ENCODE measurements at places on chromosomes 1 and 21.

GRCh38 chr1:54377040-54377691, 29.0 kb downstream of the SSBP3 start:
- DNase-seq, result no peak

- no peak for DNase-seq
Measured at GRCh38 chr1:219905524-219905923, 22.8 kb downstream of the SLC30A10 start.

DNA sequence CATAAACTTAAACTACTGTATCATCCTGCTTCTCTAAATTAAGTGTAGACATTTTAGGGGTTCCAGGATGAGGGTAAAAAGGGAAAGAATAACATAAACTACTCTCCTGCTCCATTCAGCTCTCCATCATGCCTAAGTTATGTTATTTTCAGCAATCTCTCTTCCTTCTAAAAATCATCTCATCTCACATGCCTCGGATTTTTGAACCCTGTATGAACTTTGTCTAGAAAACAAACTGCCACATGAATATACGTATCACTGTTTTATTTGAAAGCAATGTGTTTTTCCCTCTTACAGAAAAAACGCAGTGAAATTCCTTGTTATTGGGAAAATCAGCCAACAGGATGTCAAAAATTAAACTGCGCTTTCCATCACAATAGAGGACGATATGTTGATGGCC, 32.6 kb downstream of the ZBED6 start:
- no peak for DNase-seq

DNA sequence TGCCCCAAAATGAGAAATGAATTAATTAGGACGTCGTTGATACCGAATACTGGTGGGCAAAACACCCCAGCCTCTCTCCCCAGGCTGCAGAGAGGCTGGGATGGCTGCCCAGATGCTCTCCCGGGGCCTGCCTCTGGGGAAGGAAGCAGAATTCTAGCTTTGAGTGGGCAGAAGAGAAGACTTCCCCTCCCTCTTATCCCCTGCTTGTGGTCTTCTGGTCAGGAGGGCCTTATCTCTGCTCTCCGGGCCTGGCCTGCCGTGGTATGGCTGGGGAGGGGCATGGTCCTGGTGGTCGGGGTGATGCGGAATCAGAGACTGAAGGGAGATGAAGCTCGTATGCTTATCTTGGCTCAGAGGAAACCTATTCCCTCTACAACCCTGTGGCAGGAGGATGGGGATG, 9.8 kb upstream of the CSF3R start:
- DNase-seq, result no peak

DNA sequence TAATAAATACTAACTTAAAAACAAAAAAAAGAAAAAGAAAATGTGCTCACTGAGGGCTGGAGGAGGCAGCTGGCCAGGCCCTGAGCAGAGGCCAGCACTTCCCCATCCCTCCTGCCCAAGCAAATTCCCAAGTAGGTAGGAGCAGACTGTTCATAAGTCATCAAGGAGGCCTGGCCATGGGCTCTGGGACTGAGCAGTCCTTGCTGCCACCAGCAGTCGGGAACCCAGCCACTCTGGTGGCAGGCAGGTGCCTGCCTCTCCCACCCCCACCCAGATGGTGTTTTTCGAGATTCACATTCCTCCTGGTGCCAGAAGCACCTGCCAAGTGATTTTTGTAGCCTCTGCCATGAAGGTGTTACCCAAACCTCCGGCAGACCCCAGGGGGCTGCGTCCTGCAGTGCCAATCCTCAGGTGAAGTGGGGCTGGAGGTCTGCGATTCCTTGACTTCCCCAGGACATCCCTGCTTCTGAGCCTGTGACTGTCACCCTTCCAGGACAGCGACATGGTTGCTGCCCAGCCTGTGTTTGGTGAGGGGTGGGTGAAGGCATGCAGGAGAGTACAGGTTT, 204.2 kb upstream of the TMEM51 start:
- DNase-seq, result no peak

GRCh38 chr1:155182052-155182550, 8.5 kb downstream of the TRIM46 start:
- DNase-seq, result no peak

- no peak for DNase-seq
Measured at GRCh38 chr1:224687465-224687864, 71.3 kb downstream of the CNIH3 start.

DNA sequence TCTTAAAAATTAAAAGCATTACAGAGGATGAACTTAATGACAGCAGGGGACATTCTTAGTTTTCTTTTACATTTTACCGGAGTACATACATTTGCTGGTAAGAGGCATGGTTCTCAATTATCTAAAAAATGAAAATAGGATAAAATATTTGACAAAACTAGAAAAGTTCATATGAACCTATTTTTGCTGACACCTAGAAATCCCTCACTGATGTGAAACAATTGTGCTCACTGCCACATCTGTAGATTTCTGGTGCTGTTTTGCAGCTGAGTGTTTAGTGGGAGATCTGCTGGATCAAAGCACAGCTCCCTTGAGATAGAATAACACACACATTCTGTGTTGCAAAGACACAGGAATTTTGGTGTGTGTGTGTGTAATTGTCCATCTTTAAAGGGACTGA, 392.9 kb upstream of the B3GALT2 start:
- DNase-seq, result no peak

DNA sequence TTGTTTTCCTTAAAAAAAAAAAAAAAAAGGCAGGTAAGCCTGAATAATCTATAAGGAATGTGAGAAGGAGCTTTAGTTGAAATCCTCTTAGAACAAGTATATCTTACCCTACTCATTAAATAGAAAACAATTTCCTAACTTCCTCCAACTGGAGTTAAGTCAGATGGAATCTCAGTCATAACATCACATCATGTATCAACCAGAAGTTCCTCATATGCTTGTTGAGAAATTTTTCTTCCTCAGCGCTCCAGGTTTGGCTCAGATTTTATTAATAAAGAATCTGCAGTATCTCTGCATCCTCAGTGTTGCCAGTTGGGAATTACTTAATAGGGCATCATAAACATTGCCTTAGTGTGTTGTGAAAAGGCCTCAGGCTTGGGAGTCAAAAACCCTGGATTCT, 37.6 kb downstream of the DUSP10 start:
- DNase-seq, result no peak

GRCh38 chr1:119771770-119772169, 3.1 kb upstream of the HMGCS2 start:
- no peak for DNase-seq

GRCh38 chr1:155026154-155026553, 7.4 kb downstream of the DCST2 start:
- DNase-seq, result no peak

- no peak for DNase-seq
Measured at GRCh38 chr1:115088115-115088778, 1.1 kb downstream of the TSPAN2 start.

- DNase-seq, result no peak
Measured at GRCh38 chr1:90973897-90974798, 47.7 kb downstream of the ZNF644 start.

DNA sequence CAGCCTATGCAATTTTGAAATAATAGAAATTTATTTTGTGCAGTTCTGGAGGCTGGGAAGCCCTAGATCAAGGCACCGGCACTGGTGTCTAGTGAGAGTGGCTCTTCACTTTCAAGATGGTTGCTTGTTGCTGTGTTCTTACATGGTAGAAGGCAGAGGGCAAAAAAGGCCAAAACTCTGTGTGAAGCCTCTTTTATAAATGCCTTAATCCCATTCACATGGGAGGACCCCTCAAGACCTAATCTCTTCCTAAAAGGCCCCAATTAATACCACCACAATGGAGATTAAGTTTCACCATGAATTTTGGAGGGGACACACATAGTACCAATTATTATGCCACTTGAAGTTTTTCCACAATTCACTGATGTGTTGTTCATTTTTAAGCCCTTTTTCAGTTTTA, 21.0 kb downstream of the PRKAB2 start:
- DNase-seq, result no peak

- DNase-seq, result no peak
Measured at GRCh38 chr1:179202161-179202560, 27.3 kb downstream of the ABL2 start.

- peak; percentile 99 for DNase-seq
Measured at GRCh38 chr1:245516284-245516759, 361.5 kb downstream of the KIF26B start.

DNA sequence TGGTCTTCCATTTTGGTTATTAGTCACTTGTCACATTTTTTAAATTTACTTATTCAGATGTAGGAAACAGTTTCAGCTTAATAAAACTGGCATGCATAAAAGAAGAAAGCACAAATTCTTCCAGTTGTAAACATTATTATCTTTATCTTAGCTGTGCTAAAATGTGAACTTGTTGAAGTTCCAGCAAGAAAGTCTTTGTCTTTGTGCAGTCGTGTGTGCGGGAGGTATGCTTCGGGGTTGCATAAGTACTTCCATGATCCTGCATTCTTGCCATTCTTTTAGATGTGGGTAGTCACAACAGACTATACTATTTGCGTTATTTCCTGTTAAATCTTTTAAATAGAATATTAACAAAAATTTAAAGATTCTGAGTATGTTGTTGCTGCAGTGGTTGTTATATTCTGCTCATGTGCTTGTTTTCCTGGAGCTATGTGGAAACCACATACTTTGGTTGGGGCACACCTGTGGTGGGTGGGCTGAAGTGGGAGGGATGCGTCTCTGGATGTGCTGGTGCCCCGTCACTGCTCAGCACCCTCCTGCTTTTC, 49.9 kb downstream of the CBS start:
- DNase-seq, result no peak

Data from NCI-H146 (cell line).